ENCODE measurements at places on chromosomes 2 and 18. TPM values are rescaled to one million over a fixed set of nuclear protein-coding genes. Genes with fewer than 3 reads are reported as not detected.

The HOXD12 gene
- total RNA-seq = not detected

The MYOM1 gene
- 0.60 TPM for total RNA-seq

The INPP1 gene
- 7.6 TPM for total RNA-seq

The CRACDL gene
- 0.30 TPM for total RNA-seq

The HOXD13 gene
- total RNA-seq = not detected

The KIAA2012 gene
- total RNA-seq = not detected

The MYO5B gene
- total RNA-seq = 0.78 TPM

The TUBA3E gene
- total RNA-seq = not detected

GRCh38 chr2:64914735-64915509 is 74.3 kb upstream of the SLC1A4 start:
- H3K27me3 ChIP-seq = no peaks in the 10 kb centered on the region
- no peaks in the 10 kb centered on the region for H3K36me3 ChIP-seq
- no peak overlapping the region for H3K27ac ChIP-seq
- H3K4me1 ChIP-seq = peaks cover 12% of the 10 kb centered on the region

- DNase-seq = no peak
- H3K4me3 ChIP-seq = no peak overlapping the region
- H3K27ac ChIP-seq = no peak overlapping the region
- H3K36me3 ChIP-seq = no peaks in the 10 kb centered on the region
- H3K4me1 ChIP-seq = no peaks in the 10 kb centered on the region
- no peaks in the 10 kb centered on the region for H3K27me3 ChIP-seq
These were observed 251.7 kb downstream of the TSN start for GRCh38 chr2:122007126-122007525.

- DNase-seq = no peak
- peak overlapping the region; percentile 97 for H3K27ac ChIP-seq
- peak overlapping the region; percentile 37 for H3K4me3 ChIP-seq
- no peaks in the 10 kb centered on the region for H3K27me3 ChIP-seq
These were observed 2.4 kb downstream of the C2orf42 start for GRCh38 chr2:70188460-70188859.

DNA sequence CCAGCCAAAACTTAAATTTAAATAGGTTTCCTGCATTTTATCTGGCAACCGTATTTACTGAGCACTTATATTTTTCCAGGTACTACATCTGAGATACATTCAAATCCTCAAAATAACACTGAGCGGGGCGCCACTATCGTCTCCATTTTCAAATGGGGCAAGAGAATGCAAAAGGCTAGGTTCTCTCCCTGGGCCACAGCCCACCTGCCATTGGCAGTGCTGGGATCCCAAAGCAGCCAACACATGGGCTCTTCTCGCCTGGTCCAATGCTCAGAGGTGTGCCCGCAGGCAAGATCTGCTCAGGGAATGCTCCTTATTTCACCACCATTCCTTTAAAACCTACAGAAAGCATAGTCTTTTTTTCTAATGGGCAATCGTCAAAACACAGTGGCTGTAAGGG is 11.3 kb upstream of the ID2 start:
- DNase-seq = no peak
- H3K27me3 ChIP-seq = peaks cover 21% of the 10 kb centered on the region
- H3K36me3 ChIP-seq = peaks cover 5% of the 10 kb centered on the region
- H3K4me1 ChIP-seq = no peaks in the 10 kb centered on the region
- no peak overlapping the region for H3K4me3 ChIP-seq

- no peak overlapping the region for H3K27ac ChIP-seq
- H3K4me1 ChIP-seq = no peaks in the 10 kb centered on the region
- H3K36me3 ChIP-seq = no peaks in the 10 kb centered on the region
- H3K27me3 ChIP-seq = no peaks in the 10 kb centered on the region
- no peak for DNase-seq
These were observed 258.9 kb upstream of the APCDD1 start for GRCh38 chr18:10195529-10195928.

DNA sequence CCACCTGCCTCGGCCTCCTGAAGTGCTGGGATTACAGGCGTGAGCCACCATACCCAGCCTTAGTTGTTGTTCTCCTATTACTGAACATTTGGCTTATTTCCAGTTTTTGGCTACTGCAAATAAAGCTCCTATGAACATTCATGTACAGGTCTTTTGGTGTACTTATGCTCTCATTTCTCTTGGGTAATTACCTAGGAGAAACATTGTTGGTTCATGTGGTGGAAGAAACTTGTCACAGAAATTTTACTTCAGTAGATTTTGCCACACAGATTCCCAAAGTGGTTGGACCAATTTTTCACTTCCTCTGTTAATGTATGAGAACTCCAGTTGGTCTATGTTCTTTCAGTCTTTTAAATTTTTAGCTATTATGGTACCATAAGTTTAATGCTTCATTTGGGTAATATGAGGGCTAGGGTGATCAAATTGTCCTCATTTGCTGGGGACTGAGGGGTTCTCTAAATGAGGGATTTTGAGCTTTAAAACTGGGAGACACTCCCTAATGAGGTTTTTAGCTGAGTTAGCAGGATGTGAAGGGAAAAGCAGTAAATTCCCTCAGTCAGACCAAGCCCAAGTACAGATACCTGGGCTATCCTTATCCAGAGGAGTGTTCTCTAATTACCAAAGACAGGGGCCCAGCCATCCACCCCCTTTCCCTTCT is 33.9 kb downstream of the MTA3 start:
- H3K4me3 ChIP-seq = no peak overlapping the region
- H3K4me1 ChIP-seq = peaks cover 21% of the 10 kb centered on the region
- no peaks in the 10 kb centered on the region for H3K27me3 ChIP-seq
- peaks cover 7% of the 10 kb centered on the region for H3K36me3 ChIP-seq
- no peak overlapping the region for H3K27ac ChIP-seq

GRCh38 chr2:219483451-219484342 is 15.0 kb upstream of the GMPPA start:
- H3K27me3 ChIP-seq = peaks cover 51% of the 10 kb centered on the region
- no peaks in the 10 kb centered on the region for H3K36me3 ChIP-seq
- H3K27ac ChIP-seq = no peak overlapping the region
- peak overlapping the region; percentile 34 for H3K4me3 ChIP-seq
- peaks cover 2% of the 10 kb centered on the region for H3K4me1 ChIP-seq

DNA sequence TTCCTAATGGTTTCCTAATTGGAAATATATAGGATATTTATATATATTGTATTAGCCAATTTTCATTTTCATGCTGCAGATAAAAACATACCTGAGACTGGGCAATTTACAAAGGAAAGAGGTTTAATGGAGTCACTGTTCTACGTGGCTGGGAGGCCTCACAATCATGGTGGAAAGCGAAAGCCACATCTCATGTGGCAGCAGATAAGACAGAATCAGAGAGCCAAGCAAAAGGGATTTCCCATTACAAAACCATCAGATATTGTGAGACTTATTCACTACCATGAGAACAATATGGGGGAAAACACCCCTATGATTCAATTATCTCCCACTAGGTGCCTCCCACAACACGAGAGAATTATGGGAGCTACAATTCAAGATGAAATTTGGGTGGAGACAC is 242.5 kb upstream of the NETO1 start:
- no peak for DNase-seq
- H3K4me3 ChIP-seq = no peak overlapping the region
- no peak overlapping the region for H3K27ac ChIP-seq
- H3K36me3 ChIP-seq = no peaks in the 10 kb centered on the region
- H3K27me3 ChIP-seq = no peaks in the 10 kb centered on the region

DNA sequence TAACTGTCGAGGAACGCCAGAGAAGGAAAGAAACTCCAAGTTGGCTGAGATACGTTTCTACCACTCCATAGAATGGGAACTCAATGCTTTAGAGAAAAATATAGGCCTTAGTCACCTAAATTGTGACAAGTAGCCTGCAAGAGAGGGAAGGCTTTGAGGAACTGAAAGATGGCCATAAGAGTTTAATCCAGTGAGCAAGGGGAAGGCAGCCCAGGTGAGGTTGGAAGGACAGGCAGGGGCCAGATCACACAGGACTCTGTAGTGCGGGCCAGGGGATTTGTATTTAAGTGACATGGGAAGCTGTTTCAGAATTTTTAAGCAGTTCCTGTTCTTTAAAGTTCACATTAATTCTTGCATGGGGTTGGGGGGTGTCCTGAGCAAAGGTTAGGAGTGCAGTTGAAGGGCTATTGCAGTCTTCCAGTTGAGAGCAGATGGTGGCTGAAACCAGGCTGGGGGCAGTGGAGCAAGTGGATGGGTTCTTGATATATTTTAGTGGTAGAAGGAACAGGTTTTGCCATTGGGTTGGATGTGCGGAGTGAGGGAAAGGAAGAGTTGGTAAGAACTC is 138.9 kb upstream of the PELI1 start:
- no peaks in the 10 kb centered on the region for H3K36me3 ChIP-seq
- no peak overlapping the region for H3K4me3 ChIP-seq
- H3K4me1 ChIP-seq = no peaks in the 10 kb centered on the region
- no peak overlapping the region for H3K27ac ChIP-seq
- H3K27me3 ChIP-seq = no peaks in the 10 kb centered on the region

DNA sequence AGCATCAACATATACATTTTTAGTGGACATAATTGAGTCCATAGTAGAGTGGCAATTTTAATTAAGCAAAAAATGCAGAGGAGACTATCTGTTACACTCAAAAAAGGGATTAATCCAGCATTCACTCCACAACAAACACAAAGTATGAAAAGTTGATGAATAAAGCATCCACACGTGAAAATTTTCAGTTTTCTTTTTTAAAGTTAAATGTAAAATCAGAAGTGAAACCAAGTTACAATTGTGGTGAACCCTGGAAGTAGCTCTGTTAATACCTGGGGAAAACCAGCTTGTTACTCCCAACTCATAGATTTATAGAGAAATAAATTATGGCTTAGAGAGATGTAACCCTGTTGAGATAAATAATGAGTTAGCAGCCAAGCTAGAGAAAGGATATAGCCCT is 807.8 kb downstream of the TRIB2 start:
- no peaks in the 10 kb centered on the region for H3K4me1 ChIP-seq
- H3K36me3 ChIP-seq = no peaks in the 10 kb centered on the region
- no peaks in the 10 kb centered on the region for H3K27me3 ChIP-seq
- no peak for DNase-seq

DNA sequence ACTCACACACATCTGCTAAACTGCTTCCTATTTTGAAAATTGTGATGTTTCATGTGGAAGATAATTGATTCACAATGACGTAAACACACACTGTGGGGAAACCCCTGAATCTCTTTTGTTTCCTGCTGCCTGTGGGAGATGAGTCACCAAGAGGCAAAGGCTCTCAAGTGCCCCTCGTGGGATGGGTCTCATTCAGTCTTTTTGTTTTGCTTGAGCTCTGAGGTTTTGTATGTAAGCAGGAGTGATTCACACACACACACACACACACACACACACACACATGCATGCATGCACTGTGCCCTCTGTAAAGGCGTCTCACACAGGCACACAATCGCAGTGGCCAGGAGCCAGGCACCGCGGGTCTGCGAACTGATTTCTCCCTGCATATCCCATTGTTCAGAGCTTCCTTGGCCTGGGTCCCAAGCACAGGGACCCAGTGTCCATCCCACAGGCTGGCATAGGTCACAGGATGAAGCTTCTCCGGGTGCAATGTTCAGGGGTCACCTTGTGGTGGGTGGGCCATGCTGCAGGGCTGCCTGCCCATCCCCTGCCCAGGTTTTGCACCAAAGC is 12.1 kb upstream of the ARHGEF4 start:
- peak overlapping the region; percentile 4 for H3K4me3 ChIP-seq
- H3K4me1 ChIP-seq = peaks cover 23% of the 10 kb centered on the region
- H3K36me3 ChIP-seq = no peaks in the 10 kb centered on the region
- H3K27me3 ChIP-seq = peaks cover 4% of the 10 kb centered on the region
- peak overlapping the region; percentile 93 for H3K27ac ChIP-seq
- peak; percentile 76 for DNase-seq

DNA sequence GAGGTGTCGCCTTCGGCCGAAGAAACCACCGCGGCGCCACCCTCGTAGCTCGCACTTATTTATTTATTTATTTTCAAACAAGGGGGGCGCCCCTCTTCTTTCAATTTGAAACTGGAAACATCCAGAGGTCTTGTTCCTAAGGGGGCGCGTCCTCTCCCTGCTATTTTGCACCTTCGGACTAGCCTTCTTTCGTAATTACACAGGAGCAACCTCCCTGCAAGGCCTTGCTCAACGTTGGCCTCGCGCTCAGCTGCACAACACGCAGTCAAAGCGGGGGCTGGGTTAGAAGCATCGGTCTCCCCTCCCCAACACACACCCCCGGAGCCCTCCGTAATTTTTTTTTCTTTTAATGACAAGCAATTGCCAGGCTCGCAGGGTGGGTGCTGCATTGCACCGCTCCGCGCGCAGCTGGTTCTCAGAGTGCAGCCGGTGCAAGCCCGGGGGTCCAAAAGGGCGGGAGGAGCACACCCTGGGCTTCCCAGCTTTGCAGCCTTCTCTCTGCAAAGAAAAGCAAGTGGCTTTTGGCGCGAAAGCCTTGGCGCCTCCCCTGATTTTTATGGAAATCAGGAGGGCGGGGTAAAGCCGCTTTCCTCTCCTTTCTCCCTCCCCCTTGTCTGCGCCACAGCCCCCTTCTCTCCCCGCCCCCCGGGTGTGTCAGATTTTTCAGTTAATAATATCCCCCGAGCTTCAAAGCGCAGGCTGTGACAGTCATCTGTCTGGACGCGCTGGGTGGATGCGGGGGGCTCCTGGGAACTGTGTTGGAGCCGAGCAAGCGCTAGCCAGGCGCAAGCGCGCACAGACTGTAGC is at the start of gene MYCN:
MYCN (plus strand) TSS at position 697 of the 807 bp plus-strand sequence. CDS start 1,515 bp downstream, outside the sequence.
- peak within 1 kb of the TSS; percentile 77 for H3K4me3 ChIP-seq
- peak; percentile 55 for DNase-seq
- peaks cover 22% of the 10 kb centered on the region for H3K4me1 ChIP-seq
- no peaks in the 10 kb centered on the region for H3K36me3 ChIP-seq
- peaks cover 66% of the 10 kb centered on the region for H3K27me3 ChIP-seq

DNA sequence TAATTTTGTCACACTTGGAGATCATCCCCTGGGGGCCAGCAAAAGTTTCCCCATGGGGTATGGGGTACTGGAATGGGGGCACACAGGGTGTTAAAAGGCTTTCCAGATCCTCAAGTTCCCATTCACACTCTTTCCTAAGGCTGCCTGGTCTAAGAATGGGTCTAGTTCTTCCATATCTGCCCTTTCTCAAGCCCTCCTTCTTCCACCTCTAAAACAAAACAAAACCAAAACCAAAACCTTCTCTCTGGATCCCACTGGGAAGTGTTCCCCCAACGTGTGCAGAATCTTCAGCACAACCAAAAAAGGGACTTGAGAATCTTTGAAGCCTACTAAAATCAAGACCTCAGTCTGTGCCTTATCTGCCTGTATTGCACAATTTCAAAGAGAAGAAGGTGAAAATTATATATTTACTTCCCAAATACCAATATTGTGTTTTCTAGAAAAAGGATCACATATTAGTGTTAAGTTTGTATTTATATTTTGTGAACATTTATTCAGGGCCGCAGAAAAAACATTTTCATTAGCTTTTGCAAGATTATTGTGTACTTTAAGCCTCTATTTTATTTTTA is 207.2 kb upstream of the TCF4 start:
- H3K36me3 ChIP-seq = no peaks in the 10 kb centered on the region
- H3K27ac ChIP-seq = no peak overlapping the region
- H3K4me1 ChIP-seq = no peaks in the 10 kb centered on the region
- H3K4me3 ChIP-seq = no peak overlapping the region
